ENCODE measurements at places on chromosomes 7 and 10.

DNA sequence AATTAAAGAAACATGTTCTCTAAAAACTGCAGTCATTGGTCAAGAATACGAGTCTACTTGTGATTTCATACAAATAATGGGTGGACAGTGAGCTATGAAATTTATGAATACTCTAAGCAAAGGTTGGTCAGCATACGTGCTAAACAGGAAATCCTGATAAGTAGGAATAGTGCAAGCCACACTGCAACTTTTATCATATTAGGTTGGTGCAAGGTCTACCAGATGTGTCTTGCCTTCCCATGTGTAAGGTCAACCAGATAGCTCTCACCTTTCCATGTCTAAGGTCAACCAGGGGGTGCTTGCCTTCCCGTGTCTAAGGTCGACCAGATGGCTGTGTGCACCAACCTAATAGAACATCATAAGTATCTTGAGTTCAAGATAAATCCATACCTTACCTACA, 2.0 kb upstream of the ITGB1 start:
- DNase-seq, result no peak

GRCh38 chr7:1422512-1423263, 36.6 kb downstream of the MICALL2 start:
- peak; percentile 98 for DNase-seq

DNA sequence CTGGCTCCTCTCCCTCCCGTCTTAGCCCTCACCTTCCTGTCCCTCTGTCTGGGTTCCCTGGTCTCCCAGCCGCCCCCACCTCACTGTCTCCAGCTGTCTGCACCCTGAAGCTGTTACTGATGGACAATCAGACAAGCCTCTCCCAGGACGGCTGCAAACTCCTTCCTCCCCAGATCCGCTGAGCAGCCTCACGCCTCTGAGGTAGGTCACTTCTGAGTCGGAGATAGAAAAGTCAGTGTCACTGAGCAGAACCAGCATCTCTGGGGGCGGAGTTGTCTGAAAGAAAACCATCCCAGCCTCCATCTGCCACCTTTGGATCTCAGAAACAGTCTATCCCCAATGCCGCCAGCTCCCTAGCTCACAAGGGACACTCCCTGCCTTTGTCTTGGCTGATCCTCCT, 27.4 kb downstream of the FAM241B start:
- DNase-seq, result no peak

- DNase-seq, result no peak
Observed at GRCh38 chr7:51613911-51614357, 297.3 kb upstream of the COBL start.

DNA sequence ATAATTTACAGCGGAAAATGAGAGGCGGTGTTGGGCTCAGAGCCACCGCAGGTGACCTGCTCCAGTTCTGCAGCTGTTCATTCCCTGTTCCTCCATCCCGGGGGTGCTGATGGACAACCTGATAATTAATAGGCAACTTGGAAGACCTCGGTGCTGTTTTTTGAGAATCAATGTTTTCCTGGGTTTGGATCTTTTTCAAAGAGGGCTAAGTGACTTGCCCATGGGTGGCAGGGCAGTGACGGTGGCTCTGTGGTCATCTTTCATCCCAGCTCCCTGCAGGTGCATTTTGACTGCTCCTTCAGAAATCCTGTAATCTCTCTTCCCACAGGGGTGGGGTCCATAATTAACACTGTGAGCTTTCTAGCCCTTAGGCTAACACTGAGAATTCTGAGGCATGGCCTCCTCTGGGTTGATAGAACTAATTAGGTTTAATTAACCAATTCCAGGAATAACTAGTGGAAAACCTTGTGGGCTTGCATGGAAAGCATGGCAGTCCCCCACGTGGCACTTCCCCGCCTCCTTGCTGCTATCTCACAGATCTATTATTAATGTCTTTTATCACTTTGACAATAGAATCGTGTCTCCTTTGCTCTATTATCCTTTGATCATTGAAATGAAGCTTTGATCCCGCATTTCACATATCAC, 217.9 kb downstream of the GLRX3 start:
- no peak for DNase-seq

DNA sequence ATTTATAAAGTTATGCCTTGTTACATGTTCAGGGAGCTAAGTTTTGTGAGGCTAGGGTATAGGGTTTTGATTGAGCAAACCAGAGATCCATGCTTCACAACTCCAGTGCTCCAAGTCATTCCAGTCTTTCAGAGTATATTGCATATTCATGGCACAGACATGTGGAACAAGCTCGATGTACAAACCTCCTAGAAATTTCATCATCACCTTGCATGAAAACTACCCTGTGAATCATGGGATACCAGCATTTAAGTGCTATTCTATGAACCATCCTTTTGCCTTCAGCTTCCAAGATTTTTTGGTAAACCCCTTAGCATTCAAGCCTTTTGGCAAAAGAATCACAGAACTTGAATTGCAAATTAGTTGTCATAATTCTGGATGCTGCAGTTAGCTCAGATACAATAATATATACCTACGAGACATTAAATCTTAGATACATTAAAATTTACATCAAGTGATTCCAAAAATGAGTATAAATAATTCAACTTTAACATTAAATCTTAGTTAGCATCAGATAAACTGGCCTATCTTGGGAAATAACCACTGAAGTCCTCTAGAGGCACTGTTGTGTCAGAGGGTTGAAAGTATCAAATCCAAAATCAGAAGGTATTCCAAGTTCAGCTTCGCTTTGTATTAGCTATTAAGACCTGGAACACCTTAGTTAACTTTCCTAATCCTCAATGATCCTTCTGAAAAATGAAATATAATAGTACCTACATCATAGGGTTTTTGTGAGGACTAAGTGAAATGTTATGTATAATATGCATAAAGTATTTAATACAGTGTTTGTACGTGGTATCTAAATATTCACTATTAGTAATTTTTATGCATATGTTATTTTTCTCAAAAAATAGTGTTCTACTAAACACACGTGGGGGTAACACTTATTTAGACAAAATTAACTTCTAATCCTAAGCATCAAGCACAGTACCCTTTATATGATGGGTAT, 55.5 kb upstream of the CABCOCO1 start:
- no peak for DNase-seq

GRCh38 chr7:103593691-103594090, 147.7 kb upstream of the SLC26A5 start:
- no peak for DNase-seq

DNA sequence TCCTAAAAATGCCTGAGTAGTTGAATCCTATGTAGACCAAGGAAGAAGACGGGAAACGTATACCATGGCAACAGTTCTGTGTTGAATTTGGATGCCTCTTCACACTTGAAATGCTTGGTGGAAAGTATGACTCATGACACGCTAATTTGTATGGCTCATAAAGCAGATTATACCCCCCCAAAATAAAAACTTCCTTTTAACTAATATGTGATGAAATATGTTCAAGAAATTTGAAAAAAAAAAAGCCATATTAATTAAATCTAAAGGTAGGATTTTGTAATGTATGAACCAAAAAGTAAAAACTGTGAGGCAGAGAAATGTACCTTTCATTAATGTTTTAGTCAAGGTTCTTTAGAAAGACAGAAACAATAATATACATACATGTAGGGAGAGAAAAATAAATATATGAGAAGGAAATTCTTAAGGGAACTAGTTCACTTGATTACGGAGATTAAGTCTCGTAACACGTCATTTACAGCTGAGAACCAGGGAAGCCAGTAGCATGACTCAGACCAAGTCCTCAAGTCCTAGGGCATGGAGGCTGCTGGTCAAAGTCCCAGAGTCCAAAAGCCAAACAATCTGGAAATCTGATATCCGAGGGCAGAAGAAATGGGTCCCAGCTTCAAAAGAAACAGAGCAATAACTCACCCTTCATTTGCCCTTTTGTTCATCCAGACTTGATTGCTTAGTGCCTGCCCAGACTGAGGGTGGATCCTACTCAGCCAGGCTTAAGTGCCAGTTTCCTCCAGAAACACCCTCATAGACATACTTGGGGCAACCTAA, 485.1 kb downstream of the SEMA3D start:
- no peak for DNase-seq

- no peak for DNase-seq
Observed at GRCh38 chr7:54802841-54803240, 43.8 kb upstream of the SEC61G start.

DNA sequence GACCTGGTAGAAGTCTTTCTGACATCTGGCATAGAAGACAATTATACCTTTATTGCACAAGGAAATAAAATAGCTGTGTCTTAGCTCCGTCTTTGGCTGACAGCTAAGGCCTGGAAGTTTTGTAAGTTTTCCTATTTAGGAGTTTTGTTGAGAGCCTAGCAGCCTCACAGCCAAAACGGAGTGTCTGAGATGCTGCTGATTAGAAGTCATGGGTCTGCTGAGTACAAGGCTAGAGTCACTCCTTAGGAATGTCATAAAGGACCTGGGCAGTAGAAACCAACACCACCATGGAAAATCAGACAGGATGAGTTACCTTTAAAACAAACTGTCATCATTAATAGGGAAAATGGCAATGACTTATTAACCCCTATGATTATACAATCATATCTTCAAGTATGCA, 442.5 kb downstream of the KCNMA1 start:
- no peak for DNase-seq

- DNase-seq, result no peak
Observed at GRCh38 chr10:129366450-129366849, 100.6 kb upstream of the MGMT start.

- no peak for DNase-seq
Observed at GRCh38 chr7:4699841-4700240, 17.7 kb downstream of the FOXK1 start.
